ENCODE measurements at places on chromosomes 5 and 9. TPM values are rescaled to one million over a fixed set of nuclear protein-coding genes. Genes with fewer than 3 reads are reported as not detected.

ANKRD55 gene
- total RNA-seq = not detected

NME5 gene
- total RNA-seq = 1.6 TPM

CEL gene
- total RNA-seq = 0.18 TPM

PDGFRB gene
- total RNA-seq = 121 TPM

TMEM252 gene
- total RNA-seq = not detected

SLC35A4 gene
- 14.9 TPM for total RNA-seq

DRD1 gene
- total RNA-seq = under 0.01 TPM

PWWP2A gene
- total RNA-seq = 15.8 TPM

RLN2 gene
- total RNA-seq = not detected

F2R gene
- 70.8 TPM for total RNA-seq

OGN gene
- total RNA-seq = 0.57 TPM
